ENCODE measurements at places on chromosomes 1 and 21.

- DNase-seq = no peak
Observed at GRCh38 chr1:178254433-178254832, 160.5 kb downstream of the RASAL2 start.

GRCh38 chr1:78171736-78172590 lies 126.2 kb downstream of the GIPC2 start:
- no peak for DNase-seq

DNA sequence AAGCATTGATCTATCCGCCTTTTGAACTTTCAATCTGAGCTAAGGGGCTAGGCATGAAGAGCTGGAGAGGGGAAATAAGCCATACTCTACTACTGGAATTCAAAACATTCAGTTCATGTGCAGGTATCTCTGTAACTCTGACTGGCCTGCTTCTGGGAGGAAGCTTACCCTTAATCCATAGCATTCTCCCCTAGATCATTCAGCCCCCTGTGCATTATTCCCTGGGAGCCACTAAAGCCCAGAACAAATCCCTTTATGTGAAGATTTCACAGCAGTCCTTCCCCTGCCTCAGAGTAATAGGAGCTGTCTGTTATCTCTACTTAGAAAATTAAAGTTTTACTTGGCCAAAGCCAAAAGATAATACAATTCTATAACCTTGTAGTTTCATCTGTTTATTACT lies 300.7 kb downstream of the SEC16B start:
- no peak for DNase-seq

GRCh38 chr1:154574716-154575115 lies 7.1 kb downstream of the CHRNB2 start:
- DNase-seq = no peak

- DNase-seq = no peak
Observed at GRCh38 chr1:172051898-172052297, 210.6 kb downstream of the DNM3 start.

GRCh38 chr1:67018574-67018973 lies 35.4 kb downstream of the SLC35D1 start:
- DNase-seq = no peak

DNA sequence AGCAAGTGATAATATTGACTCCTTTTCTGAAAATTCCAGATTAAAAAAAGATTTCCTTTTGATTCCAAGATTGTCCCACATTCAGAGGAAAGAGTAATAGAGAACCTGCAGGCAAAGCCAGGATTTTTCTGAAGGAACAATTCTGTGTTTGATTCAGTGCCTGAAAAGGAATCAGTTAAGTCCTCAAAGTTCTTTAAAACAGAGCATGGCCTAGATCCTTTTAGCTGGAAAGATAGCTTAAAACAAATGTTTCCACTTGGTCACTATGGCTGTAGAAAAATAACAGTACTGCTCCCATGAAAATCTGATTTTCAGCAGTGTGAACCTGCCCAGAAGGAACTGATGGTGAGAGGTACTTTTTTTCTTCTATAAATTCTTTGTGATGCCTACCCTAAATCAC lies 41.8 kb downstream of the HS2ST1 start:
- DNase-seq = no peak

- DNase-seq = no peak
Observed at GRCh38 chr1:43893006-43893405, 40.6 kb upstream of the ARTN start.

- DNase-seq = no peak
Observed at GRCh38 chr1:204263254-204263910, 49.6 kb upstream of the GOLT1A start.

DNA sequence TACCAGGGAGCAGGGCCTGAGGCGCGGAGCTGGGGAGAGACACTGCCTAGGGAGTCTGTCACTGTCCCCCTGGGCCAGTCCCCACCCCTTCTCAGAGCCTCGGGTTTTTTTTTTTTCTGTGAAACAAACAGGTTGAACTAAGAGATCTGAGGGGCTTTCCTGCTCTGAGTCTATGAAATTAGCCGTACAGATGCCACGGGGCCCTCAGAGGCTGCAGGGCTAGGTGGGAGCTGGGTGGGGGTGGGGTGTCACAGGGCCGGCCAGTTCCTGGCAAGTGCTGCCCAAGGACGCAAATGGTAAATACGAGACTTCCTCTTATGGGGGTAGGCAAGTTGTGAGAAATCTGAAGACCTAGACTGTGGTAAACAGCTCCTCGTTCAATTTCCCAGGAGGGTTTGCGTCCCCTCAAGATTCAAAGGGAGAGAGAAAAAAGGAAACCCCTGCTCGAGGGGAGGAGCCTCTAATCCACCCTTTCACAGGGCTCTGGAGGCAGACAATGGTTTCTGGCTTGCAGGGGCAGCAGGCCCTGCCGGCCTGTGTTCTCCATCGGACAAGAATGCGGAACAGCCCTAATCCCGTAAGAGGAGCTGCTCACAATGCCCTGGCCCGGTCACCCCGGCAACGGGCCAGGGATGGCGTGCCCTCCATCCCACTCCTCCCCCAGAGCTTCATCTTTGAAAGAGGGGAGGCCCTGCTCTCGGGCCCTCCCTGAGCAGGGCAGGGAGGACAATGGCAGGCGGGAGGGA lies 7.8 kb downstream of the NUAK2 start:
- DNase-seq = no peak

DNA sequence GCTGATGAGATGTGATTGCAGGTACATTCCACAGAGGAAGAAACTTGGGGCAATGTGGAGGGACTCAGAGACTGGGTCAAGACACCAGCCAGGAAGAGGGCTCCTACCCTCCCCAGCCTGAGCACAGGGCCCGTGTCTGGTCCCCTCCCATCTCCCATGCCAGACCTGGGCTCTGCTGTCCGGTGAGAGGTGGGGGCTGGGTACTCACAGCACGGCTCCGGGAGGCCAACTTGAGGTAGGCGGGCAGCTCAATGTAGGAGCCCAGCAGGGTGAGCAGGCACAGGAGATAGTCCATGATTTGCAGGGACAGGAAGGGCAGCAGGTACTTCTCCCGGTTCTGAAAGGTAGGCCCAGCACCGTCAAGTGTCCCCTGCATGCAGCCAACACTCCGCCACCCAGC lies 16.2 kb upstream of the MATN1 start:
- no peak for DNase-seq

GRCh38 chr1:113701429-113701828 lies 57.9 kb downstream of the PHTF1 start:
- no peak for DNase-seq

GRCh38 chr1:99003581-99004253 lies 944 bp downstream of the PLPPR5 start:
- DNase-seq = no peak

- no peak for DNase-seq
Observed at GRCh38 chr1:241114699-241115233, 242.2 kb downstream of the RGS7 start.

DNA sequence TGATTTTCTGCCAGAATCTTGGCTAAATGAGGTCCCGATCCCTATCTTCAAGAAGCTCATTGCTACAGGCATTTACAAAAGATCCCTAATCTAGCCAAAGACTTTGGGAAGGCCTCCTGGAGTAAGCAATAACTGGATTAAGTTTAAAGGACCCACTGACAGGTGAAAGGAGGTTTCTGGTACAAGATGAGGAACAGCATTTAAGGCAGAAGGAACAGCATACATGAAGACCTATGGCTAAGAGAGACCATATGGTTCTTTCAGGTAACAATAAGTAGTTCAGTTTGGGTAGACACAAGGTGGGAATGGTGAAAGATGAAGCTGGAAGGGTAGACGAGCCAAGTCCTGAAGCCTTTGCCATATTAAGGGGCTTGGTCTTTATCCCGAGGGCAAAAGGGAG lies 27.8 kb downstream of the SHISAL2A start:
- DNase-seq = no peak

GRCh38 chr21:35628316-35628715 lies 432.0 kb downstream of the SETD4 start:
- no peak for DNase-seq

DNA sequence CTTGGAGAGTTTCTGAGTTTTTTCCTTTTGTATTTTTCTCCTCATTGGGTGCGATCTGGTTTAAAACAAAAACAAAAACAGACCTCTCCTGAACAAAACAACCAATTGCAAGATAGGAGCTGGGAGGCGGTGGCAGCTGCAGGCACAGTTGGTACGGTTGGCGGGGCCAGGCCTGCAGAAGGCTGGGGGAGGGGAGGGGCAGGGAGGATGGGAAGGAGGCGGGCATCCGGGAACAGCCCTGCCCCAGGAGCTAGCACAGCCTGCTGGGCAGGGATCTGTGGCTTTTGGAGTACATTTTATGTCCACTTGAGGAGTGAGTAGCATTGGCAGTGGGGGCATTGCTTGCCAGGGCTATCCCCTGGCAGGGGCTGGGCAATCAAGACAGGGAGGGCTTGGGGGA lies 5.2 kb downstream of the CAPN9 start:
- no peak for DNase-seq

DNA sequence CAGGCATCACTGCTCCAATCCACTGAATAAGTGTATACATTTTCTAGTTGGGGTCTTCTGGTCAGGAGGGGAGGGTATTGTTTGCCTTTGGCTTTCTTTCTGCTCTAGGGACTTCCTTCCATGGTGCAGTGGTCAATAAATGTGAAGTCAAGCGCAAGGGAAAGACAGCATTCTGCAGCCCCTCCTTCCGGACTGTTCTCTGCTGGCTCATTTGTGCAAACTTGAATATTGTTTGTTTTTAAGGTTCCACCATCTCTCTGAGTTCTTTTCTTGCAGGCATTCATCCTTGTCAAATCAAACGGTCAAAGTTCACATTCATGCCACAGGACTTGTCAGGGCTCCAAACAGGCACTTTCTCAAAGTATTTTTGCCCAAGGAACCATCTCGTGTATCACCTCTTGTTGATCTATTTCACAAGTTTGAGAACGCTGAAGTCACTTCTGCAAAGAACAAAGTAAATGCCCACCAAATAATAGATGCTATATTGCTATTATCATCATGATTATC lies 205.6 kb upstream of the KAZN start:
- DNase-seq = no peak

DNA sequence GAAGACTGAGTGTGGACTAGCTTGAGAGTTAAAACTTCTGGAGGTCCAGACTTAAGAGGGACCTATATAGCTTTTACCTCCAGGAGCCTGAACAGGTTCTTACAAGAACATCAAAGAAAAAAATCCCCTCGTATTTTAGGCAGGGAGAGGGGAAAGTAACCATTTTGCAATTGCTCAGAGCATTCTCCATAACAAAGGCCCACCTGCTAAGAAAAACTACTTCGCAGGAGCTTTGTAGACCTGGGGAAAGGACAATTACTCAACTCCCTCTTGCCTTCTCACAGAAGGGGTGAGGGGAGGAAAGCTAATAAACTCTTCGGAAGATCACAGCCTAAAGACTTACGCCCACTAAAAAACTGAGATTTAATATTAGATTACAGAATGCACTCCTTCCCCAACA lies 86.3 kb downstream of the RERE start:
- no peak for DNase-seq
